ENCODE measurements at places on chromosomes 7 and 10.

DNA sequence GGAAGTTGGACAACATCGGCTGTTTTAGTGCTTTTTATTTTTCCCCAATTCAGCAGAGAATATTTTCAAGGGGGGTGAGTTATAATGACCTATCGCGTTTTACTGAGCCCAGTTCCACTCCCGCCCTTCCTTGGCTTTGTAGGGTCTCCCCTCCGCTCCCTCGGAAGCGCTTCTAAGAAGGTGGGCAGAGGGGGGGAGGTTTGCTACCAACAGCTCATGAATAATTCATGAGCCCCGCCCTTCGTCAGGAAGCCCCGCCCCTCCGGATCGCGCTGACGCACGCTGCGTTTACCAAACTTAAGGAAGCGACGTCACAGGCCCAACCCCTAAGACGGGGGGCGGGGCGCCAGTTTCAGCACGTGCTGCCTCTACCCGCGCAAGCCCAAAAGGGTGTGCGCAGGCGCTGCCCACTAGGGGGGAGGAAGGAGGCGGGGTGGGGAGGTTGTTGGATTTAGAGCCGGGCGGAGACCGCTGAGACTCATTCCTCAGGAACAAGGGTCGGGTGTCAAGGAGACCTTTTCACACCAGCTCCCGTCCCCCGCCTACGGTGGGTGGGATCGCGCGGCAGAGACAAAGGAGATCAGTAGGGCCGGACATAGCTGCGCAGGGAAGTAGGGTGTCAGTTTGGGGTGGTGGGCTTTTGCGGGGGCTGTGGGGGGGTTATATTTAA lies 529 bp upstream of the MEPCE start:
- DNase-seq: peak; percentile 98

GRCh38 chr10:126111516-126111915 lies 215.2 kb downstream of the FANK1 start:
- no peak for DNase-seq

GRCh38 chr10:43610636-43611035 lies 4.4 kb downstream of the ZNF485 start:
- DNase-seq: no peak

DNA sequence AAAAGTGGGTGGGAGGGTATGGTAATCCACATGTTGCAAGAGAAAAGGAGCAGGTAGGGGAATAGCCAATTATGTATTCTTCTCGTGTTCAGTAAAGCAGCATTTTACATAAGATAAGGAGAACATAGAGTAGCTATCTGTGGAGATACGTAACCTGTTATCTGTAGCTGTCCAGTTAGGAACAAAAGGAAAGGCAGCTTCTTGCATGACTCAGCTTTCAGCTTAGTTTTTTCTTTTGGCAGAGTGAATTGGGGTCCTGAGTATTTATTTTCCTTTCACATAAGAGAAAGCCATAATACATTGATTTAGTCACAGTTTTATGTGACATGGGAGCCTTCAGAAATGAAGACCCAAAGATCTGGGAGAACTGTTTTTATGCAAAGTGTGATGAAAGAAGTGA lies 116.7 kb upstream of the IMMP2L start:
- DNase-seq: no peak

GRCh38 chr10:43024942-43025700 lies 51.7 kb upstream of the RET start:
- no peak for DNase-seq

DNA sequence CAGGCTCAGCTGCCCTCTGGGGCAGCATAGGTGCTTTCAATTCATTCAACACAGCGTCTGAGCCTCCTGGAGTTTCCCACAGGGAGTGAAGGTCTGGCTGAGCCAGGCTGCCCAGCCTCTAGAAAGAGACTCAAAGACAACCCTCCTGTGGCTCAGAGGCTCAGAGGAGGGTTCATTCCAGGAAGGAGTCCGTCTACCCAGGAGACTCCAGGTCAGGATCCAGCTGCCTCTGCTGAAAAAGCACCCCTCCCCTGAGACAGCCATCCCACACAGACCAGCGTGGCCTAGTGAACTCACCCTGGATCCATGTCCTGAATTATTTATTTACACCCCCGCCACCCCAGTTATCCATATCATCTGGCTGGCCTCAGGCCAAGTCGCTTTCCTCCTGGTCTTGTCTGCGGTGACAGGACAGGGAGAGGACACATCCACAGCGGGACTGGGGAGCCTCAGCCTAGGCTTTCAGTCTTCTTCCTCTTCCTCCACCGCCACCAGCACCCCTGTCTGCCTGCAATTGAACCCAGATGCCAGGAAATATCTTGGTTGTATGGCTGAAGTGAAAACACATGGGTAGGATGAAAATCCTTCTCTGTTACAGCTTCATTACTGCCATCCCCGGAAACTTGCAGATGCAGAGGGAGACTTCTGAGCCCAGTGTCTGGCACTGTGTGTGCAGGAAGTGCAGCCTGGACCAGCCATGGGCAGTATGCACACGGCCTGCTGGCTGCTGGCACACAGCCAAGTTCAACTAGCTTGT lies 44.0 kb upstream of the COL13A1 start:
- DNase-seq: no peak

- no peak for DNase-seq
Measured at GRCh38 chr7:2612445-2613097, 19.2 kb upstream of the TTYH3 start.

DNA sequence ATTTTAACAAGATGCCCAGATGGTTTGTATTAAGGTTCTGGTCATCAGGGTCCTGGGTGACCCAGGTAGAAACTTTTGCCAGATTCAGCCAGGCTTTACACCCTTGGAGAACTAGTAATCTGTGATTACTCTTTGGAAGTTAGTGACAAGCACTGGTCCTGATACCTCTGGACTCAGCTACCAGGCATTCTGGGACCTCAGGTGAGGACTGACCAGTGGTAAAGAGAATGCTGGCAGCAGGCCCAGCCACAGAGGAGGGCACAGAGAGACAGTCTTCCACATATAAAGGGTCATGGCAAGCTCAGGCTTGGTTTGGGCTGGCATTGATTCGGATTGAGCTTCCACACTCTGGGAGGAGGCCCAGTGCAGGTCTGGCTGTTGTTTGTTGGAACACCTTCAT lies 112.0 kb upstream of the CHST15 start:
- DNase-seq: no peak

- no peak for DNase-seq
Measured at GRCh38 chr10:94481410-94481809, 64.2 kb upstream of the HELLS start.

All from keratinocyte (primary cell).